Activated CD4-positive, alpha-beta T cell treated with anti-CD3 and anti-CD28 coated beads for 48 hours (primary cell): ENCODE measurements at places on chromosomes 11 and 22.
A peak's percentile ranks its signal among the peaks of the same experiment; 100 is the strongest.

DNA sequence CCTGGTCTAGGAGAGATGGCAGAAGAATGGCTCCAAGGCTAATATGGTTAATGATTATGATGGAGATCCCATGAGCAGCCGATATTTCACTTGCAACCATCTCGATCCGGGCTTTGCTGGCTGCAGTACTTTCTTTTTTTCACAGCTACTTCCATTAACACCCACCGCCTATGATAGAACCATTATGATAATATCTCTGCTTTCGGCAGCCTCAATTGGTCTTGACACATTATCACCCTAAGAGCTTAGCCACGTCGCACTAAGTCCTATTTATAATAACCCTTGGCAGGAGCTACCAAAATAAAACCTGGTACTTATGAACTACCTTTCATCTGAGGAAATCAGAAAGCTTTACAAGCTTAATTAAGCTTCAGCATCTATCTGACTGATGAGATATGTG lies 7.6 kb upstream of the FJX1 start:
- DNase-seq, result no peak

DNA sequence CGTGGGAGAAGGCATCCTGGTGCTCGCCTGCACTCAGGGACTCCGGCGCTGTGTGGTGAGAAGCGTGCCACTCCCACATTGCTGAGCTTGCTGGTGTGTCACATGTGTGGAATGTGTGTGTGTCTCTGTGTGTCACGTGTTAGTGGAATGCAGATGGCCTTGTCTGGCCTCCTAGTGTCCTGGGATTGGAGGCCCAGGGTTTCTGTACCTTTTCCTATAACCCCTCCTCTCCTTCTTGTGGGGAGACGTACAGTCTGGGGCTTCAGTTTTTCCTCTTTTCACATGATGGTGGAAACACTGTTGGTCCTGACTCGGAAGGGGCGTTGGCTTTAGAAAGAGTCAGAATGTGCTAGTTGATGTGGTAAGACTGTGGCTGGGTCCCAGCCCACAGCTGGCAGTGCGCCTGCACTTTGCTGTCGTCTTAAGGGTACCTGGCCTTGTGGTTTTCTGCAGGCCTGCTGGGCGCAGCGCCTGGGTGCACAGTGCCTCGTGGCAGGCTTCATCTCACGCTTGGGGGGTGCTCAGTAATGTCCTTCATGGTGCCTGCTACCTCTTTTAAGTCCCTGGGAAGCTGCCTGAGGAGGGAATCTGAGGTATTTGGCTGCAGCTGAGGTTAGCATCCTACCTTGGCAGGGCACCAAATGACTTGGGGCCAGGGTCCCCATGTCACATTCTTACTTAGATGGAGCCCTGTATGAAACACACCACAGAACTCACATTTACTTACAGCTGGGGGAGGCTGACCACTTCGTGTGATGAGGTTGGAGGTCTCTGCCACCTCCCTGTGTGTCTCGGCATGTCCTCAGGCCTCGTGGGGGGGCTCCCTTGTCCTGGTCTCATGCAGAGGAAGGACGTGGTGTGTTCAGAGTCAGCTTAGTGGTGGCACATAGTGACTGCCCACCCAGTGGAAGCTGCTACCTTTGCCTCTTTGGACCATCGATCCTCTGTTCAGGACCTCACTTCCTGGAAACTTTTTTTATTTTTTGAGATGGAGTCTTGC lies 61.9 kb downstream of the MED15 start:
- peak; percentile 78 for DNase-seq

GRCh38 chr11:34284156-34284555 lies 73.7 kb downstream of the ABTB2 start:
- no peak for DNase-seq

DNA sequence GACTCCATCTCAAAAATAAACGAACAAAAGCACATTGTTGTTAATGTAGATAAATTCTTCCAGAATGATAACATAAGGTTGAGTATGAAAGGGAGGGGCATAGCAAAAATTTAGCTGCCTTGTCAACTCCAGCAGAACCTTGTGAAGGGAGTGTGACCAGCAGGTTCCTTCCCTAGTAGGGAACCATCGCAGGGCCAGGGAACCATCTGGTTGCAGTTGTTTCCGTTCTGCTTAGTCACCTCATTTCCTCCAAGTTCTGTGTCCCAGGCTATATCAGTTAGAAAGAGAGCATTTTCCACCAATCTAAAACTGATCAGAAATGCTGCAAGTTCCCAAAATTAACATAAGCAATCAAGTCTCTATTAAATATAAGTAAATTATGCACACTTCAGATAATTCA lies 126.7 kb upstream of the BLID start:
- DNase-seq, result no peak

DNA sequence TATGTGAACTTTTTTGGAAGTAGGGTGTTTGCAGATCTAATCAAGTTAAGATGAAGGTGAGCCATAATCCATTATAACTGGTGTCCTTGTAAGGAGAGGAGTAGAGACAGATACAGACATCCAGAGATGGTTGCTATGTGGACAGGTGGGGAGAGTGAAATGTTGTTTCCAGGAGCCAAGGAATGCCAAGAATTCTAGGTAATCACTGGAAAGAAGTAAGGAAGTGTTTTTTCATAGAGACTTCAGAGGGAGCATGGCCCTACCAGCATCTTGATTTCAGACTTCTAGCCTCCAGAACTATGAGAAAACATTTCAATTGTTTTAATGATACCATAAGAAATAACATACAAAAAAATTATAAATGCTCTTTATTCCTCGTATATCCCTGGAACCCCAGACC lies 320.5 kb upstream of the ANO3 start:
- DNase-seq, result no peak

DNA sequence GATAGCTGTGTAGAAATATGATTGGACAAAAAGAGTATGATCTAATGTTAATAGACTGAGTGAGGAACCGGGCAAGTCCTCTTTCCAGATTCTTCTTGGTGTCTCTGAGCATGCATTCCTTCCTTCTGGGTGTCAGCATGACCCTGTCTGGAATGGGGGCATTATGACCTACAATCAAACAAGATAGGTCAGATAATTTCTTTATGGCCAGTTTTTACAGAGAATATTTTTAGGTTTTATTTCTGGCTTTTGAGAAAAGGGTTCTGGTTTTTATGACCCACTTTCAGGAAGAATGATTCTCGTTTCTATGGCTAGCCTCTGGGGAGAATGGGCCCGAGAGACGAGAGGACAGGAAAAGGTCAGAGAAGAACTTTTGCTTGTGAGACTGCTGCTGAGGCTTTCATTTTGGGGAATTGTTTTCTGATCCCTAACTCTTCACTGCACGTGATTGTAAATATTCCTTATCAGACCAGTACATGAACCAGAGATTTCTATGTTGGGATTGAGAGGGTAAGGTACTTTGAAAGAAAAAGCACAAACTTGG lies 383.8 kb downstream of the AASDHPPT start:
- no peak for DNase-seq

DNA sequence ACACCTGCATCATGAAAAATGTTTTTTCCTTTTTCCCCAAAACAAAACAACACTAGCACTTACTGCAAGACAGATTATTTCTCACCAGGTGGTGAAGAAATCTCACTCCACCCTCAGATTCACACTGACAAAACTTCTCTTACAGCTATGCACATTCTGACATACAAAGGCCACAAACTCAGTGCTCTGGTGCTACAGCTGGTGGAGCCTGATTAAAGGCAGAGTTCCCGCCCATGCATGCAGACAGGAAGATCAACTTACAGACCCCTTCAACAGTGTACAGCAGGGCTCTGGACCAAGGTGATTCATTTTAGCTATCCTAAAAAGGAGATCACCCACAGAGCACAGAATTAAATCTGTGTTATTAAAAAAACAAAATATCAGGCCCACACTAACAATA lies 112.6 kb downstream of the CADM1 start:
- no peak for DNase-seq

DNA sequence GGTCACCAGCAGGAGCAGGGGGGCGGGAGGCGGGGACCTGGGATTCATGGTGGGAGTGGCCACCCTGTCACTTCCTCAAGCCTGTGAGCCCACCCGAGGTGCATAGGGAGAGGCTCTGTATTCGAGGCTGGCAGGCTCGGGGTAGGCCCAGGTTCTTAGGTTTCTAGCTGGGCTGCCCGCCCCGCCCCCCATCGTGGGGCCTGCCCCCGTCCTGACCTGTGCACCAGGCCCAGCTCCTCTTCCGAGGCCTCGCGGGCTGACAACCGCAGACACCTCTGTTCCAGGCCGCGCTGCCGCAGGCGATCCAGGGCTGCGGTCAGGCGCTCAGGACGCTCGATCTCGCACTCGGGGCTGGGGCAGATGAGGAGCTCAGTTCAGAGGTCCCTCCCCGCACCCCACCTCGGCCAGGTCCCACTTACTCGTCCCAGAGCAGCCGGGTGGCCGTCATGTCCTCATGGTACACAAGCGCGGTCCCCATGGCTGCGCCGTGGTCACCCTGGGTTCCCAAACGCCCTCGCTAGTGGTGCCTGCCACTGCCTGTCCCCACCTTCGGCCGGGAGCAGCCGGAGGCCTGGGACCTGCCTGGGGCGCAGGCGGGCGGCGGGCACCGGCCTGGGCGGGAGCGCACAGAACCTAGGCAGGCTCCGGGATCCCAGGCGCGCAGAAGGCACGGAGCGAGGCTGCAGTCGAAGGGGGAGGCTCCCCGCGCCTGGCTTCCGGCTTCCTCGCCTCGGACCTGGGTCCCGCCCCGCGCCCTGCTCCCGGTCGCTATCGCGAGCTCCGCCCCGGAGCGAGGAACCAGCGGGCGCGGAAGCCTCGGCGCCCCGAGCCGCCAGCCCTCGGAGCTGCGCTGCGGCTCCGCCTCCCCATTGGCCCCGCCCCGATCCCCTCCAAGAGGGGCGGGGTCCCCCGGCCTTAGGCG lies at the start of gene HDAC10:
Gene HDAC10 (minus strand): TSS at position 711 of the 922 bp plus-strand sequence. CDS start 233 bp downstream, at position 478.
- peak; percentile 91 for DNase-seq

DNA sequence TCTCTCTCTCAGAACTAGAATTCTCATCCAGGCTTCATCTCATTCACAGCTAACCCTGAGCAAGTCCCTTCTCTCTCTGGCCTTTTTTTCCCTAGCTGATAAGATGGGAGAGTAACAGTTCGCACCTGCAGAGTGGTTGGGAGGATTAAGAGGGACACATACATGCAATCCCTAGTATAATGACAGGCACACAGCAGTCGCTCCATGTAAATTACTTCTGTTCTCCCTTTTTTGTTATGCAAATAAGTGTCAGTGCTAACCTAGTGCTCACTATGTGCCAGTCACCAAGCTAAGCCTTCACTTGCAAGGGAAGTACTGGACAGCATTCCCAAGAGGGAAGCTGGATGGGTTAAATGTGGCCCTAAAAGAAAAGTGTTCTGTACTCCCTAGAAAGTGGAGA lies 63.4 kb downstream of the TENM4 start:
- no peak for DNase-seq

GRCh38 chr11:97683733-97684132 lies 1293.9 kb downstream of the JRKL start:
- DNase-seq, result no peak

GRCh38 chr11:83599066-83599465 lies 312.9 kb upstream of the CCDC90B start:
- no peak for DNase-seq

GRCh38 chr11:84290647-84291046 lies 1004.5 kb upstream of the CCDC90B start:
- no peak for DNase-seq

DNA sequence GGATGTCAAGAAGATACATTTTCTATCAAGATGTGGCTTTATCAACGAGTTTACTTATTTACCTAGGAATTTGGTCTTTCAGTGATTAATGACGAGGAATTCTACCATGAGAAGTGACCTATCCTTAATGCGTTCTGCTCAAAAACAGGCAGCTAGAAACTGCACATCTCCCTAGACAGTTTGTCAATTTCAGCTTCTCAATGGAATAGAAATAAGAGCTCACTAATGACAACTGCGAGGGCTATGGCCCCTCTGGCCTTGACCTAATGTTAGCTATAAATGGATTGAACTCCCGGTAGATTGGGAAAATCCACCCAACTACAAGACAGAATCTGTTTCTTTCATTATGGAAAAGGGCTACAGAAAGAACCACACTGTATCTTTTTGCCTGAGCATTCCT lies 223.4 kb downstream of the CADM1 start:
- no peak for DNase-seq

DNA sequence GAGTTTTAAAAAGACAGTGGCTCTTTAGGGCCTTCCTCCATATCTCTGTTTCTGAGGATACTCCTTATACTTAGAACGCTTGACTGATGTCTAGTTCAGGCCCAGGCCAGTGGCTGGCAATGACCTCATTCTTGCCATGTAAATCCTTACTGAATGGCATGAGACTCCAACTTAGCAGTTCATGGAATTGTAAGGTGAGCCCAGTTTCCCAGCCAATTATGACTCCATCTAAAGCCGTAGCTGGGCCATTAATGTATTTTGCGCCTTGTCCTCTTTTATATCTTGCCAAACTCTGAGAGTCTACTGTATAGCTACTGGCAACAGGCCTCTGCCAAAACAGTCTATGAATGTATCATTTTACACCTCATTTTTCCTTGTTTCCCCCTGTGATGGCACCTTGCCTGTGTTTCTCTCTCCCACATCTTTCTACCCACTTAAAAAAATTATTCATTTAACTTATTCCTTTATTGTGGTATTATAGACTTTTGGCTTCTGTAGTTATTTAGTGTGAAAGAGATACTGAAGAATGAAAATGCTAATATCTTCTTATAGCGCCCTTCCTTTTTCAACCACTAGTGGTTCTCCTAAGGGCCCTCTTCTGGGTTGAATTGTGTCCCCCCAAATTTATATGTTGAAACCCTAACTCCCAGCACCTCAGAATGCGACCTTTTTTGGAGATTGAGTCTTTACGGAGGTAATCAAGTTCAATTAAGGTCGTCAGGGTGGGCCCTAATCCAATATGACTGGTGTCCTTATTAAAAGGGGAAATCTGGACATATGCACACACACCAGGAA lies 67.4 kb downstream of the ZNRF3 start:
- DNase-seq, result no peak

DNA sequence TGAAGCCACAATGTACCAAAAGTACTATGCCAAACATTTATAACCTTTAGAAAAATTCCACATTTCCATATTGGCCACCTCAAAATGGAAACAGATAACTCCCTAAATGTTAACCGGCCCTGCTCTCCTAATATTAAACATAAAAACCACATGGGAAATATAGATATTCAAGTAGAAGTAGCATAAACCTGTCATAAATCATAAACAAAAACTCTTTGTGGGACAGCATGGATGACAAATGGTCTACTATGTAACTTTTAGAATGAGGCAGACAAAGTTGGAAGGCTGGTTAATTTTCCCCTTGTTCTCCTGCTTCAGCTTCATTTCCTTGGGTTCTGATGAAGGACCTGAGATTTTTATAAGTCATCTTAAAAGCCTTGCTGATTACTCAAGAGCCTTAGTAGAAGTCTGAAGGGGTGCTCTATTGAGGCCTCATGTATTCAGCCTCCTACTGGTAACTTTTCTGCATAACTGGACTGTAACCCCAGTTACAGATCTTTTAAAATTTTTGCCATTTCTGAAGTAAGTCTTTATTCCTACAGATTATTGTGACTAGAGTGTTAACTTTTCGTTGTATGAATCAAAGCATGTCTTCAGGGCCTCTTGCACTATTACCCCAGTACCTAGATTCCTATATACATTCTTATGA lies 116.4 kb downstream of the STIM1 start:
- DNase-seq, result no peak

- DNase-seq, result no peak
Measured at GRCh38 chr22:39239561-39240423, 5.0 kb downstream of the PDGFB start.
